ENCODE measurements at places on chromosomes 6 and 20. TPM values are rescaled to one million over a fixed set of nuclear protein-coding genes. Genes with fewer than 3 reads are reported as not detected.

- peaks cover 44% of the 10 kb centered on the region for H3K36me3 ChIP-seq
- no peak for DNase-seq
- H3K4me1 ChIP-seq, result peaks cover 67% of the 10 kb centered on the region
- H3K27ac ChIP-seq, result peak overlapping the region; percentile 100
Measured at GRCh38 chr6:29726001-29726400, 2.8 kb downstream of the HLA-F start.

DNA sequence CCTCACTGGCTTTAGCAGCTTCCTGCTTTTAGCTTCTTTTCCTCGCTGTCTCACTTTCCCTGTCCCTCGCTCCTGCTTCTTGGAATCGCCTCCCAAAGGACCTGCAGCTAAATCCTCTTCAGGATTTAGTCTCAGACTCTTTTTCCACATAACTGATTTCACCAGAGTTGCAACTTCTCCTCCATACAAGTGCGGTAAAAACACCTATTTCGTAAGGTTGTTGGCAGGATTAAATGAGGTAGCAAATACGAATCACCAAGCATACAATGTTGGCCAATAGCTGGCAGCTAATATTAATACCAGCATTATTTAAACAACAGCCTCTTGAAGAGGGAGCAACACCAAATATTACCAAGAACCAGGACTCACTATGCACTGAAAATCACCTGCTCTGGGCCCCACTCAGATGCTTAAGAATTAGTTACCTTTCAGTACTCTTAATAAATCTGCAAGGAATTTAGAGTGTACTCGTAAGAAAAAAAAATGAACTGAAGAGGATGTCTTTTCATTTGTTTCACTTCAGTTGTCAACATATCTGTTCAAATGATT is 123.0 kb downstream of the DTNBP1 start:
- H3K27ac ChIP-seq, result no peak overlapping the region
- DNase-seq, result no peak
- H3K4me1 ChIP-seq, result no peaks in the 10 kb centered on the region
- no peak overlapping the region for H3K4me3 ChIP-seq
- H3K36me3 ChIP-seq, result no peaks in the 10 kb centered on the region
- H3K27me3 ChIP-seq, result no peaks in the 10 kb centered on the region

DNA sequence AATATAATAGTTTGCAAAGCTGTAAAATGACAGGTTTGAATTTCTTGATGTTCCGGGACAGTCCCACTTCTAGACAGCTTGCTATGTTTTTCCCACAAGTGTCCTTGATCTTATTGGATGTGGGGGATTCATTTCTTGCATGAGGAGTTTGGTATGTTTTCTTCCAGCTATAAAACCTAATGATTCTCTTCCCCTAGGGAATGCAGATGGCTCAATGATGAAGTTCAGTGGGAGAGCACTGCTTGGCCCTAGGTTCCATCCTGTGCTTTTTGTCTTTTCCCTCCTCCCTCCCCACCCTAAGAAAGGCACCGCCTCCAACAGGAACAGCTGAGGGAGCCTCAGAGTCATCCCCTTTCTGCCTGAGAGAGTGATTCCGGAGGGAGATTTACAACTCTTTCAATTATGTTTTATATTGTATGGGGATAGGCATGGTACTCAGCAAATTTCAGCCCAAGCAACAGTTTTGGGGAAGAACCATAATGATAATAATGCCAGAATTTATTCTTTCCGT is 149.2 kb downstream of the PHACTR1 start:
- no peak overlapping the region for H3K27ac ChIP-seq
- H3K4me3 ChIP-seq, result no peak overlapping the region
- no peaks in the 10 kb centered on the region for H3K27me3 ChIP-seq
- no peaks in the 10 kb centered on the region for H3K36me3 ChIP-seq
- no peak for DNase-seq
- no peaks in the 10 kb centered on the region for H3K4me1 ChIP-seq

The PROCR gene
- 0.61 TPM for total RNA-seq

GRCh38 chr20:57398231-57398821 is 7.1 kb downstream of the RBM38 start:
- peaks cover 76% of the 10 kb centered on the region for H3K36me3 ChIP-seq
- H3K27ac ChIP-seq, result peak overlapping the region; percentile 90
- H3K4me1 ChIP-seq, result peaks cover 97% of the 10 kb centered on the region
- peak overlapping the region; percentile 43 for H3K4me3 ChIP-seq

GRCh38 chr6:73858376-73858775 is 162.4 kb downstream of the CD109 start:
- DNase-seq, result no peak
- no peaks in the 10 kb centered on the region for H3K4me1 ChIP-seq
- H3K36me3 ChIP-seq, result no peaks in the 10 kb centered on the region
- no peak overlapping the region for H3K27ac ChIP-seq
- H3K4me3 ChIP-seq, result no peak overlapping the region

The PI16 gene
- 5.8 TPM for total RNA-seq

The SCRT2 gene
- total RNA-seq, result not detected

The ADGB gene
- not detected for total RNA-seq

- H3K36me3 ChIP-seq, result no peaks in the 10 kb centered on the region
Measured at GRCh38 chr6:165861226-165861625, 198.2 kb upstream of the PDE10A start.

DNA sequence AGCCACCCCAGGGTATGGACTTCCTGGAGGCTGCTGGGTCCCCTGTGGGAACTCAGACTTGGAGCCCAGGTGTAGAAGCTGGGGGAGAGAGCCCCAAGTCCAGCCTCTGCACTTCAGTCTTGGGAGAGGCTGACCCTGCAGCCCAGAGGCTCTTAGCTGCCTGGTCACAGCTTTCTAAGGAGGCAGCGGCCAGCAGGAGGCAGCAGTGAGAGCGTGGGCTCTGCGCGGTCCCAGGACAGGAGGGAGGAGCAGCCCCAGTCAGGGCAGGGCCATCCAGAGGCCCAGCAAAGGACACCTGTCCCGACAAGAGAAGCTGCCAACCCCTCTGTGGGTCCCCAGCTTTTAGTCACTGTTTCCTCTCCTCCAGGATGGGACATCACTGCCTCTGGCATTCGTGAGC is 9.4 kb downstream of the TREML2 start:
- H3K27me3 ChIP-seq, result no peaks in the 10 kb centered on the region
- DNase-seq, result peak; percentile 19
- H3K27ac ChIP-seq, result no peak overlapping the region
- H3K36me3 ChIP-seq, result no peaks in the 10 kb centered on the region
- no peak overlapping the region for H3K4me3 ChIP-seq

All from CD4-positive, alpha-beta memory T cell (primary cell).